ENCODE measurements at places on chromosomes 2 and 18.

DNA sequence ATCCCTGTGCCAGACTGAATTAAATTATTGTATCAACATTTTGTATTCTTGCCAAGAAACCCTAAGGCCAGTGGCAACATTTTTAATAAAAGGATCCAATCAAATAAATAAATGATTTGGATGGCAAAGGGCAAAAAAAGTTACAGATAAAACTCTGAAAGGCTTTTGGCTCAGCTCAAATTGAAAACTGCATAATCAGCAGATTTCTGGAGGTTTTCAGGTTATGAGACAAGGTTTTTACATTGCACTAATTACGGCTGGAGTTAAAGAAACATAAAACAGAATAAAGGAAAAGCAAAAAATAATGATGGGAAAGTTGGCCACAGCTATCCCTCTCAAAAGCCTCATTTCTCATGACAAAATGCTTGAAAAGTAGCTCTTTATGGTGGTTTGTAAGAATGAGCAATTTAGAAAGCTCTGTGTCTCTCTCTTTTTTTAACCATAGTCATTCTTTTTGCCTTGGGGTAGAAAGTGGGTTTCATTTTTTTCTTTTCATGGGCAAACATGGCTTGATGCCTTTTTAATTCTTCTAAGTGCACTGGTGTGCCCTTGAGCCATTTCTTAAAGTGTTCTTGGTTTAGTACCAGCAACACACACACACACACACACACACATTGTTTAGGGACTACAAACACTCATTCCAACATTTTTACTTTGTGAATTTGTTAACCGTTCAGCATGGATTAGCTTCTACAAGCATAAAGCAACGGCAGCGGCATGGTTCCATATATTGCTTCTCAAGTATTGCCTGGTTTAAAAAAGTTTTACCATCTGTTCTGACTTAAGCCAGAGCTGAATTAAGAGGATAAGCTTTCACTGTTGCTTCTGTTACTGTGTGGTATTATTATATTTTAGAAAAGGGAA, 747.1 kb upstream of the FSHR start:
- DNase-seq: no peak
- H3K4me1 ChIP-seq: no peaks in the 10 kb centered on the region
- H3K27me3 ChIP-seq: no peaks in the 10 kb centered on the region
- no peak overlapping the region for H3K4me3 ChIP-seq
- no peaks in the 10 kb centered on the region for H3K36me3 ChIP-seq
- no peak overlapping the region for H3K27ac ChIP-seq

GRCh38 chr2:193907561-193907960, 1712.8 kb upstream of the TMEFF2 start:
- no peaks in the 10 kb centered on the region for H3K4me1 ChIP-seq
- H3K27me3 ChIP-seq: peaks cover 2% of the 10 kb centered on the region
- H3K36me3 ChIP-seq: no peaks in the 10 kb centered on the region
- H3K27ac ChIP-seq: no peak overlapping the region

- no peaks in the 10 kb centered on the region for H3K4me1 ChIP-seq
- no peak for DNase-seq
- no peaks in the 10 kb centered on the region for H3K36me3 ChIP-seq
Measured at GRCh38 chr2:109525836-109526235, 87.9 kb downstream of the SEPTIN10 start.

DNA sequence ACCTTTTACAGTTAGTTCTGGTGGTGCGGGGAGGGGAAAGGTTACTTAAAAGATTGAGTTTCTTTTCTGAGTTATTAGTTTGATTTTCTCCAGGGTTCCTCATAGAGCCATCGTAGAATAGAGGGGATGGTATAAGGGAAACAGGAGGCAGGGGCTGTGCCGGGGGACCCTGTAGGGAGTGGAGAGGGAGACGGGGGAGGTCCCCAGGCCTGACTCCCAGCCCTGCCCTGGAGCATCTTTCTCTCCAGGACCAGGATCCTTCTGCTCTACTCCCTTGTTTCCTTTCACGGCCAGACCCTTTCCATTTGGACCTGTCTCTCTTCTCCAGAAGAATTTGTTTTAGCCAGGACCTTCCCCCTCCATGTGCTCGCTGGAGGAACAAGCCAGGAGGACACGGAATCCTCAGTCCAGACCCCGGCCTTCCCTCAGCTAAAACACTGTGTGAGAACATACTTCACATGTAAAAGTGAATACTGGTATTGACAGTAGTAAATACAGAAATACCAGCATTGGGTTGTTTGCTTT, 35.4 kb downstream of the DGKD start:
- H3K4me3 ChIP-seq: no peak overlapping the region
- H3K27me3 ChIP-seq: peaks cover 8% of the 10 kb centered on the region
- H3K4me1 ChIP-seq: peaks cover 70% of the 10 kb centered on the region
- peak overlapping the region; percentile 90 for H3K27ac ChIP-seq
- no peak for DNase-seq
- H3K36me3 ChIP-seq: peaks cover 12% of the 10 kb centered on the region

DNA sequence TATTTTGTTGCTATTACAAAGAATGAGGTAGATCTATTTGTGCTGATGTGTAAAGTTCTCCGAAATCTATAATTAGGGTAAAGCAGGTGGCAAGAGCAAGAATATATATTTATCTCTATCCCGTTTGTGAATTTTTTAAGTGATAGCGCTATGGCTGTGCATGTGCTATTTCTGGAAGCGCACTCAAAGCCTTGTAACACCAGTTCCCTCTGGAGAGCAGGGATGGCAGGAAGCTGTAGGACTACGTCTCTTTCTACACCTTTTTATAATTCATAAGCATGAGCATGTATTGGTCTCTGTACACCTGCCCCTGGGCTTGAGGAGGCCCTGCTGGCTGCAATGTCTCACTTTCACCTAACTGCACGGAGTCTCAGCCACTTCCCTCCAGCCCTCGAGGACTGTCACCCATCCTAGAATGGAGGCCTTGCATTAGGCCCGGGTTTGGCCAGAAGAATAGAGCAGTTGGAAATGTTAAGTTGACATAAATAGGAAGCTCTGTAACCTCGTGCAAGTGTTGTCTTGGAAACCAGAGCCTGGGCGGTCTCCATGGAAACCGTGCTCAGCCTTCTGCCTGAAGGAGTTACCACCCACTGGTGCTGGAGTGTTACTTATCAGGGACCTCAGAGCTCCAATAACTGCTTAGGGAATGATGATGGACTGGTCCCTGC, 20.9 kb downstream of the ITM2C start:
- H3K4me1 ChIP-seq: no peaks in the 10 kb centered on the region
- DNase-seq: no peak
- no peak overlapping the region for H3K27ac ChIP-seq

DNA sequence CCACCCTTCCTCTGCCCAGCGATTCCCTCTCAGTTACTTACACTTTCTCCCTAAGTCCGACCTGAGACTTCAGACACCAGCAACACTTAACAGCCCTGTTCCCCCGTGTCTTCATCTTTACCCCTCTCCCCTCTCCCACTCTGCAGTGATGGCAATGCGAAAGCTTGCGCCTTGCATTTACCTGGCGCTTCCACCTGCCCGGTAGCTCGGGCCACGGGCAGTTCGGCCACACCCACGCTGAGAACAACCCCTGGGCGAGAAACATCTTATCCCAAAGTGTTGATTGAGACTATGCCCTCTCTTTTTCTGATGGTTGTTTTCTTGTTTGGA, 558 bp downstream of the DNAJC10 start:
- H3K4me1 ChIP-seq: peaks cover 2% of the 10 kb centered on the region
- peaks cover 3% of the 10 kb centered on the region for H3K36me3 ChIP-seq
- no peaks in the 10 kb centered on the region for H3K27me3 ChIP-seq
- H3K27ac ChIP-seq: no peak overlapping the region
- H3K4me3 ChIP-seq: no peak overlapping the region
- DNase-seq: no peak

DNA sequence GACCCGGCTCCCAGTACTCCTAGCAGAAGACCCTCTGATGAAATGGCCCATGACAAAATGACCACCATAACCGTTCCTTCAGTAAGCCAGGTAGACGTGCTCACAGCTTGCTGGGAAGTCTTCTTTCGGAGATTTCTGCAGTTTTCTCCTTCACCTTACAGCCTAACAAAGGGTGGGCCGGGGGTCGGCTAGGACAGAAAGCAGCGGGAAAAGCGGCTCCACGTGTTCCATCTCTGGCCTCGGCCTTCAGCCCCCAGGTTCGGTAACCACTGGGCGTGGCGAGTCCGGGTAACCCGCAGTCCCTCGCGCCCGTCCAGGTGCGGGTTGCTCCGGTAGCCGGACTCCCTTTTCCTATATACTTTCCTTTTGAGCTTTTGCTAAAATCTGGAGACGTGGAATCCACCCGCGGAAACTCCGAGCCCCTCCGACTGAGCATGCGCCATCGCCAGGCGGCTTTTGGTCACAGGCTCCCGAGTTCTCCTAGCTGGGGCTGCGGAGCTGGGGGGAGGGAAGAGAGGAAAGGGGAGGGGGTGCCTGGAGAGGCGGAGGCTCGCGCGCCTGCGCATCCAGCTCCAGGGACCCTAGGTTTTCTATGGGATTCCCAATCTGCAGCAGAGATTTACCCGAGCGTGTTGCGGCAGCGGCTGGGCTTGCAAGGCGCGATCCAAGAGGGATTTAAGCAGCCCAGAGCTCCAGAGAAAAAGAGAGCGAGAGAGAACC, at the start of gene VSNL1:
TSS of gene VSNL1 (plus strand) at position 604 of the 720 bp plus-strand sequence. CDS start 51,379 bp downstream, outside the sequence.
- peaks cover 11% of the 10 kb centered on the region for H3K27me3 ChIP-seq
- no peaks in the 10 kb centered on the region for H3K36me3 ChIP-seq
- H3K27ac ChIP-seq: no peak within 1 kb of the TSS
- no peak for DNase-seq
- no peak within 1 kb of the TSS for H3K4me3 ChIP-seq

DNA sequence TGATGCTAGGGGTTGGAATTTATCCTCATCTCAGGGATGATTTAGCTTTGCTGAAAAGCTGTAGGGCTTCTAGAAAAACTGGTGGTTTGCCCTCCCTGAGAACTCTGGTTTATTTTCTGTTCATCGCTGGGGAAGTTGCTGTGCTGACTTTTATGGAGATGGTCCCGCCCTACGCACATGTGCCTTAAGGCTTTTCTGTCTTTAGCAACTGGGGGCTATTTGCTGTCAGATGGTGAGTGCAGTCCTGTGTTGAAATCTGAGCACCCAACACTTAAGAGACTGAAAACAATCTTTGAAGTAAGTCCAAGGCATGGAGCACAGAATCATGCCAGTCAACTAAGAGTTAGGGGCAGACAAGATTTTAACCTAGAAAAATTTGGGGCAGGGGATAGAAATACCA, 2148.4 kb upstream of the CELF4 start:
- no peak for DNase-seq
- no peak overlapping the region for H3K27ac ChIP-seq
- no peak overlapping the region for H3K4me3 ChIP-seq
- H3K36me3 ChIP-seq: no peaks in the 10 kb centered on the region

DNA sequence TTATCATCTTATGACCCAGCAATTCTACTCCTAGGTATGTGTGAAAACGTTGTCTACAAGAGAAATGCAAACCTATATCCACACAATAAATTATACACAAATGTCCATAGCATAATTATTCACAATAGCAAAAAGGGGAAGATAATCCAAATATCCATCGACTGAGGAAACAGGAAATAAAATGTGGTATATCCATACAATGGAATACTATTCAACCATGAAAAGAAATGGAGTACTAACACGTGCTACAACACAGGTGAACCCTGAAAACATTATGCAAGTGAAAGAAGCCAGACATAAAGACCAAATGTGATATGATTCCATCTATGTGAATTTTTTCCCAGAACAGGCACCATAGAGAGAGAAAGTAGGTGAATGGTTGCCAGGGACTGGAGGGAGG, 72.1 kb downstream of the ACOXL start:
- DNase-seq: no peak
- peaks cover 26% of the 10 kb centered on the region for H3K4me1 ChIP-seq
- peak overlapping the region; percentile 72 for H3K4me3 ChIP-seq
- H3K36me3 ChIP-seq: no peaks in the 10 kb centered on the region
- H3K27me3 ChIP-seq: peaks cover 2% of the 10 kb centered on the region
- H3K27ac ChIP-seq: no peak overlapping the region

DNA sequence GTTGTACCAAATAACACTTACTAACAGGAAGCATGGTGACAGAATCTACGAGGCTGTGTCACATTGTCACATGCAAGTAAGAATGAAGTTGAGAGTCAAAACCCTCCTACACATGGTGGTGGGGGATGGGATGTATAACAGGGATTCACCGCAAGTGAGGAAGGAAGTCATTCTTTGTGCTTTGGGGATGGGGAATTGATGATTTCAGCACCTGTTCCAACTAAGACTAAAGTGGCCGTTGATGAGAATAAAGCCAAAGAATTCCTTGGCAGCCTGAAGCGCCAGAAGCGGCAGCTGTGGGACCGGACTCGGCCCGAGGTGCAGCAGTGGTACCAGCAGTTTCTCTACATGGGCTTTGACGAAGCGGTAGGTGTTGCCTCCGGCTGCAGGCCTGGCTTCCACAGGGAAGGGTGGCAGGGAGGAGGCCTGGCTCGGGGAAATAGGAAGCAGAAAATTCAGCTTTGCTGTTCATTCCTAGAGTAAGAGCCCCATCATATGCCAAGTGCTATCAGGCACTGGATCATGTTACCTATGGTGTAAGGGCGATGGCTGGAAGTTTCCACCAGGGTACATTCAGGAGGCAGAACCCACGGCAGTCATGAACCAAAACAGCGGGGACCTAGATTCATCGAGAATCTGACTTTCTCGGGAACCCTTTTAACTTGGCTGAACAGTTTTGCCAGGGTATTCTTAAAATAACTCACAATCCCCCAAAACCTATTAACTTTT, 120.3 kb downstream of the UXS1 start:
- H3K36me3 ChIP-seq: no peaks in the 10 kb centered on the region
- no peaks in the 10 kb centered on the region for H3K27me3 ChIP-seq
- no peak overlapping the region for H3K27ac ChIP-seq
- no peak for DNase-seq
- peaks cover 11% of the 10 kb centered on the region for H3K4me1 ChIP-seq

DNA sequence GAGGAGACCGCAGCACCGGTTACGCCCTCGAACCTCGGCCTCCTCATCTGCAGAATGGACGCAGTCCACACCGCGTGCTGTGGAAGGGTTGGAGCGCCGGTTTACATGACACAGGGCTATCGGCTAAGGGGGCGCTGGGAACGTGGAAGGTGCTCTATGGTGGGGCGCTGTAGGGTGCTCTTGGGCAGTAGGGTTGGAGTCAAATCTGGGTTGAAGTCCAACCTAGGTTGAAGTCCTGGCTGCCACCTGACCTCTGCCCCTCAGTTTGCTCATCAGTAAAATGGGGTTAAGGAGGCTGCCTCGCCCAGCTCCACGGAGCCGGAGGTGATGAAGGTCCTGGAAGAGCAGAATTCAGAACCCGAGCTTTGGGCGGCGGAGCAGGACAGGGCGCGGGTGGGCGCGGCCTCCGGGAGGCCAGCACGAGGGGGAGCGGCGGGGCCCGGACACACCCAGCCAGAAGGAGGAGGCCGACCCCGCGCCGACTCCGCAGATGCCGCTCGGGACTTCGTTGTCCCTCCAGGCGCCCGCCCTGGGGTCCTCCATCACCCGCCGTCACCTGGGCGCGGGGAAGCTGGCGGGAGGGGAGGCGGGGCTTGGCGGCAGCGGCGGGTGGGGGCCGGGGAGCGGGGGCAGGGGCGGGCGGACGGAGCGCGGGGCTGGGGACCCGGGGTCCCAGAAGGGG, 558 bp upstream of the GAREM2 start:
- H3K27me3 ChIP-seq: peaks cover 19% of the 10 kb centered on the region
- H3K36me3 ChIP-seq: no peaks in the 10 kb centered on the region
- no peak overlapping the region for H3K27ac ChIP-seq
- peaks cover 18% of the 10 kb centered on the region for H3K4me1 ChIP-seq
- peak overlapping the region; percentile 77 for H3K4me3 ChIP-seq
- DNase-seq: no peak
